Inflammatory macrophage treated with lipopolysaccharide for 1 hour (primary cell): ENCODE measurements at places on chromosomes 7 and 10.

- DNase-seq, result no peak
Measured at GRCh38 chr10:101189461-101190401, 39.5 kb downstream of the LBX1 start.

DNA sequence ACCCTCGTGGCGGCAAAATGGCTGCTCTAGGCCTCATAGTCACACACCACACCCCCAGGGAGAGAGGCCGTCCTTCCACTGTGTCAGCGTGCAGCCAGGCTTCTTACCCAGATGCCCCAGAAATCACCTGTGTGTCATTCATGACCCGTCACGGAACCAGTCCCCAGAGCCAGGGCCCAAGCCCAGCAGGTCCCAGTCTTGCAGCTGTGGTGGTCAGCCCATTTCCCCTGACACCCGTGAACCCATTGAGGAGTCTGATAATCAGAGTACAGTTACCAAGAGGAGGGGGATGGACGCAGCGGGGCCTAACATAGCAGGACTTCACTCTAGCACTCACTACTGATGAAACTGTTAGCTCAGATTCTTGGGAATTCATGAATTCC is 112.1 kb downstream of the ACTR3B start:
- DNase-seq, result no peak

DNA sequence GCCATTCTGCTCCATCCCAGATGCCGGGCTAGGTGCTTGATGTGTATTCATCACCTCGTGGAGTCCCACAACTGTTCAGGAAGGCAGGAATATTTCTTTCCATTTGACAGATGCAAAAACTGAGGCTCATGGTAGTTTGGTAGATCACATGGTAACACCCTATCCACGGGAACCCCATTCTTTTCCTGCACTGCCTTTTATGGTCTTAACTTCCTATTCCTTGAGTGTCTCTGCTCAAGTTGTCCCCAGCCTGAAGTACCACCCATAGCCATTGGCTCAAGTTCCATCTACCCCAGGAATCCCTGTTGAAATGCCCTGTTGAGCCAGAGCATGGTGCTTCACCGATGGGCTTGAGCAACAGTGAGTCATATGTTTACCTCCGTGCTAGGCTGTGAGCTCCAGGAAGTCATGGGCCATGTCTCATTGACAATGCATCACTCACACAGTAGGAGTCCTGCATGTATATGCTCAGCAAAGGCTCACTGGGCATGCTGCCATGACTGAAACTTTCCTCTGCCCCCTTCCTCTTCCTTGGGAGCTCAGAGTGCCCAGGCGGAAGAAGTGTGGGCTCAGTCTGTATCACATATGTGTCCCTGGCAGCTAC is 71.7 kb upstream of the ADAM12 start:
- no peak for DNase-seq

DNA sequence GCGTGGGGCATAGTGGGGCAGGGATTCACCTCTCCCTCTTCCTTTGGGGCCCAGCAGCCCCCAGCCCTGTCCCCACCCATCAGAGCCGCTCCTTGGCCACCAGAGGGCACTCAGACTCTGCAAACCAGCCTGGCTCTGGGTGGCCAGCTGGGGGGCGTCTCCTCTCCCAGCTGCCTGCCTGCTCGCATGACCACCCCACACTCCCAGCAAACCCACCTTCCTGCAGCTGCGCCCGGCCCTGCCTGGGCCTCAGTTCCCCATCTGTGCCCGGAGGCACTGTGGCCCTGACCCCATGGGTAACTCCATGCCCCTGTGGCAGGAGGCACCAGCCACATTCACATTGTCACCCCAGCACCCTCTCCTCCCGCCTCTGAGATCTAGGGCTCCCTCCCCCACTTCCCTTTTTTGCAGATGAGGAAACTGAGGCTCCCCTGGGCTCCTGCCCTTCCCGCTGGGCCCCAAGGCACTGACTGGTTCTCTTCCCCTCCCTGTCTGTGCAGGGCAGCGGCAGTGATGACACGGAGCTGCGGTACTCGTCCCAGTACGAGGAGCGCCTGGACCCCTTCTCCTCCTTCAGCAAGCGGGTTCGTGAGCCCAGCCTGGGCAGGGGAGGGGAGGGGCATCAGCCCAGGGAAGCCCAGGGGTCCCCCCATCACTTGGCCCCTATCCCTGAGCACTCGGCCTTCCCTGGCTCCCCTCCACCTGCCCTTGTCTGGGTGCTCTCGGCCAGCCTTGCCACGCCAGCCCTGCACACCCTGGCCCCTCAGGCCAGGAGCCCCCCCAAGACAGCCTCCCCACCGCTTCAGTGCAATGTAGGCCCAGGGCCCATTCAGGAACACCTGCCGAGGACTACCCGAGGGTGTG is 6.9 kb upstream of the SH2B2 start:
- DNase-seq, result no peak

DNA sequence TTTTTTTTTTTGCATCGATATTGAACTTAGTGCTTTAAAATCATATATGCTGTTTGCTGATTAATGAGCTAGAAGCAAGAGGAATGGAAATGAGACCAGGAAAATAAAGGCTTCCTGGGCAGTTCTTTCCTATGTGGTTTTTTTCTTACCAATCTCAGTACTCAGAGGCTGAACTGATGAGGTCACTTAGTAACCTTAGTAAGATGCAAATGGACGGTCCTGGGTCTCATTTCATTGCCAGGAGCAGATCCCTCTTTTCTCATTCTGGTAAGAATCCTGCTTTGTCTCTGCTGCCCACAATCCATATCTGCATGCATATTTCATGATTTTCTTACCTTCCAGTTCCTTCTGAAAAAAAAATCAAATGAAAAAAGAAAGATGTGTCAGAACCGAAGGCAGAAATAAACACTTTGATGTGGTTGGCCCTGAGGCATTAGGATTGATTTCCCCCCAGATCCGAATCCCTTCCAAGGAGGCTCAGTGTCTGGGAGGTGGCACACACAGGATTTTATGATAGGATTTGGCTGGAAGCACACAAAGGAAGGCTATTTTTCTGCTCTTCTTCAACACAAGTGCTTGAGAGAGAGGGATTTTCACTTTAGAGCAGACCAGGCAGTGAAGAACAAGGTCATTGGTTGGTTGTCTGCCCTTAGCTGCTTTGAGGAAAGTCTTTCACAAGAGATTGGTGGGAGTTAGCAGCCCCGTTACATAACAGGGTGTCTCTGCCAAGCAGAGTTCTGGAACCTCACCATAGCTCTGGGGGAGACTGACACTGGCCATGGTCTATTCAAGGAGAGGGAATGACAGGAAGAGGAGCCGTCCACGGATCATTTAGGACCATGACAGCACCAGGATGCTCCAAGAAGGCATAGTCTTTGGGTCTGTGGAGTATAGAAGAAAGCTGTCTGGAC is 150.0 kb downstream of the CAMK1D start:
- no peak for DNase-seq

DNA sequence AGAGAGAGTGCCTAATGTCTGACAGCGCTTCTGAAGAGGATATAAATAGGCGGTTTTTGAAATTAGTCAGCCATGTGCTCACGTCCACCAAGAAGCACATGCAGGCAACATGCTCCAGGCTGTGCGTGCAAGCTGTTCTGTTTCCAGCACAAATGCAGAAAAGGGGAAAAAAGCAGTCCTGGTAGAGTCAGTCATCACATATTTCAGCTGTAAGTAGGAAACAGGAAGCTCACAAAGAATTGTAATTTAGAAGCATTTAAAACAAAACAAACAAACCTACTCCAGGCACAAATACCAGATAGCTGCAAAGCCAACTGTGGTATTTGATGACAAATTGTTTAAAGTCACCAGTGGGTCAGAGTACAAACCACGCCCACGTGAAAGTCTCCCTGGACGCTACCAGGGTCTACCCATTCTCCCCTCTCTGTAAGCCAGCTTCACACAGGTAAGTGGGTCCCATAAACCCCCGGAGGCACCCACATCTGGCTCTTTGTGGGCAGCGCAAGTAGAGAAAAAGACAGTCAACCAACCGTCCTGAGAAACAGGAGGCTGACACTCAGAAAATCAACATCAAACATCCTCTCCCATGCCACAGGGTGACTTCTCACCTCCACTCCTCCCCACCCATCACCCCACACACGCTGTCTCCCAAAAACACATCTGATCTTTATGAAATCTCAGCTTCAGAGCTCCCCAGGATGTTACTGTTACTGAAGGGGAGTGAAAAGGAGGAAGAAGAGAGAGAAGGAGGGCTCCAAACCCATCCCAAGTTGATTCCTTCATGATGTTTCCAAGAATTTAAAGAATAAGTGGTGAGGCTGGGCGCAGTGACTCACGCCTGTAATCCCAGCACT is 186.4 kb downstream of the FAM107B start:
- DNase-seq, result peak; percentile 56

GRCh38 chr7:100875356-100875751 is 451 bp downstream of the SRRT start:
- DNase-seq, result no peak

- DNase-seq, result no peak
Measured at GRCh38 chr10:106399112-106399511, 765.4 kb downstream of the SORCS1 start.

GRCh38 chr10:64394744-64395143 is 873.5 kb downstream of the REEP3 start:
- no peak for DNase-seq

GRCh38 chr7:1843271-1843861 is 173.3 kb downstream of the ELFN1 start:
- DNase-seq, result no peak

GRCh38 chr7:30087371-30087770 is 47.4 kb upstream of the MTURN start:
- DNase-seq, result no peak

- peak; percentile 95 for DNase-seq
Measured at GRCh38 chr10:73495884-73496674, at the start of gene PPP3CB. Gene PPP3CB, minus strand, starts transcription at chr10:73496024. Its CDS starts 135 bp downstream, at chr10:73495889.

DNA sequence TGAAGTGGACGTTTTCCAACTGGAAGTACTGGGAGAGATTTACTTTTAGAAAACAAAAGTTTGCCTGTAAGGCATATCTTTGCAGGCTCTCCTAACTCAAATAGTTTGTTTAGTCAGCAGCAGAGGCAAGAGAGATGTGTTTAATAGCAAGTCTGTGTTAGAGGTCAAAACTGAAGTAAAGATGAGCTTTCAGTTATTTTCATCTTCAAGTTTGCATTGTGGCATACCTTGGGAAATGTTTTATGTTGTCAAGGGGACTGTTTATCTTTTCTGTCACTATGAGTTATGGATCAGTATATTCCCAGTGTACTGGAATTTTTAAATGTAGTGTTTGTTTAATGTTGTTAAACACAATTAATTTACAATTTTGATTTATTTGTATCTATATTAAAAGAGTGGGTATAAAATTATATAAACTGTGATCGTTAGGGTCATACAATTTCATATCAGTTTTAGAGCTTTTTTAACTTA is 169.7 kb upstream of the PPP1R3A start:
- DNase-seq, result no peak

DNA sequence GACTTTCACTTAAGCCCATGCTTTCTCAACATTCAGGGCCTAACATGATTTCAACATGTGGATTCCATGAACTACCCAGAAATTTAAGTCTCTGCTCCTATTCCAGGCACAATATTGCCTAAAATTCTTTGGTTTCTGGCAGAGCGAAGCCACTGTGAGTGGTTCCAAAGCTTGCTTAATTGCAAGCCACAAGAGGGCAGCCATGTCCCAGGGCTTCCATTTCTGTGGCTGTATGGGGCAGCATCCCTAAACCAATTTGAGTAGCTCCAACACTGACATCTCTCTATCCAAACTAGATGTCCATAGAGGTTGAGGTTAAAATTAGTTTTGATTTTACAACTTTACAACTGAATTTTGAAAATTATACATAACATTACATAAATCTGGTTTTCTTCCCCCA is 56.3 kb upstream of the MDFIC start:
- peak; percentile 68 for DNase-seq

DNA sequence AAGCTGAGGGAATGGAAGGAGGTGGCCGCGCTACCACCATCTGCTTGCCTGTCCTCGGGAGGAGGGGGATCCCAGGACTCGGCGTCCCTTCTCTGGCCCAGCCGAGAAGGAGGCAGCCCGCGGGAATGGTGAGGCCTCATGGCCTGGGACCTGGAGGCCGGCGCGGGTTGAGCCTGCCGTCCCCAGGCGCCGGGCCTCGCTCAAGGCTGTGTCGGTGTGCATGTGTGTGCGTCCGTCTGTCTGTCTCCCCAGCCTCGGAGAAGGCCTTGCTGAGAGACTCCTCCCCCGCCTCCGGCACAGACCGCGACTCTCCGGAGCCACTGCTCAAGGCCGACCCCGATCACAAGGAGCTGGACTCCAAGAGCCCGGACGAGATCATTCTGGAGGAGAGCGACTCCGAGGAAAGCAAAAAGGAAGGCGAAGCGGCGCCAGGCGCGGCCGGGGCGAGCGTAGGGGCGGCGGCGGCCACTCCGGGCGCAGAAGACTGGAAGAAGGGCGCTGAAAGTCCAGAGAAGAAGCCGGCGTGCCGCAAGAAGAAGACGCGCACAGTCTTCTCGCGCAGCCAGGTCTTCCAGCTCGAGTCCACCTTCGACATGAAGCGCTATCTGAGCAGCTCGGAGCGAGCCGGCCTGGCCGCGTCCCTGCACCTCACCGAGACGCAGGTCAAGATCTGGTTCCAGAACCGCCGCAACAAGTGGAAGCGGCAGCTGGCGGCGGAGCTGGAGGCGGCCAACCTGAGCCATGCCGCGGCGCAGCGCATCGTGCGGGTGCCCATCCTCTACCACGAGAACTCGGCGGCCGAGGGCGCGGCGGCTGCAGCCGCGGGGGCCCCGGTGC is 1.3 kb downstream of the HMX3 start:
- DNase-seq, result no peak
